T-helper 1 cell (primary cell): ENCODE measurements at places on chromosomes 11 and 22.

GRCh38 chr11:27083241-27083640 lies 42.6 kb downstream of the BBOX1 start:
- no peak for DNase-seq

- DNase-seq, result no peak
These were observed 422 bp downstream of the GLB1L2 start for GRCh38 chr11:134332189-134332631.

- no peak for DNase-seq
These were observed 270.8 kb upstream of the SESN3 start for GRCh38 chr11:95501761-95502266.

GRCh38 chr11:42526426-42526825 lies 785.4 kb upstream of the API5 start:
- DNase-seq, result no peak

DNA sequence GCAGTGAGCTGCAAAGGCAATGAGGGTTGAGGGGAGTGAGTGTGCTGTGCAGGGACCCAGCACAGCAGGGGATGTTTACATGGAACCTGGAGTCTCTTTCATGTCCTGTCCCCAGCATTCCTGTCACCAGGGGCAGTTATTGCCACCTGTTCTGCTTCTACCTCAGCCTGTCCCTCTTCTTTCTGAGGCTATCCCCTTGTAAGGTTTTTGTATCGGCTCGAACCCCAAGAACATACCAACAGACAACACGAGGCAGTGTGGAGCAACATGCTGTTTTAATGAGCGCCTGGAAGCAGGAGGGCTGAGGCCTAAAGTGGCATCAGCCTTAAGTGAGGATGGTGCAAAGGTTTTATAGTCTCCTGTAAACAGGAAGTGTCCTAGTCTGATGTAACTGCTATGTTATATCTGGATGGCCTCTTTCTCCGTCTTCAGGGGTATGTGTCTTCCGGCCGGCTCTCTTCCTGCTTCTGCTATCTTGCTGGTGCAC lies 3.9 kb downstream of the SCGB2A2 start:
- no peak for DNase-seq
